ENCODE measurements at places on chromosomes 3 and 15. TPM values are rescaled to one million over a fixed set of nuclear protein-coding genes. Genes with fewer than 3 reads are reported as not detected.

The MORC1 gene
- polyA plus RNA-seq: not detected

The ITPKA gene
- not detected for polyA plus RNA-seq

The RFT1 gene
- 29.2 TPM for polyA plus RNA-seq

The SLCO2A1 gene
- not detected for polyA plus RNA-seq

DNA sequence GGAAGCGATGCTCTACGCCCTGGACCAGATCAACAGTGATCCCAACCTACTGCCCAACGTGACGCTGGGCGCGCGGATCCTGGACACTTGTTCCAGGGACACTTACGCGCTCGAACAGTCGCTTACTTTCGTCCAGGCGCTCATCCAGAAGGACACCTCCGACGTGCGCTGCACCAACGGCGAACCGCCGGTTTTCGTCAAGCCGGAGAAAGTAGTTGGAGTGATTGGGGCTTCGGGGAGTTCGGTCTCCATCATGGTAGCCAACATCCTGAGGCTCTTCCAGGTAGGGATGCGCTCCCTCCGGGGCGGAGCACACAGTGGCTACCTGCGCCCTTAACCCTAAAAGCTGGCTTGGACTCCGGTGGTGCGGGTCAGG lies 698 bp downstream of the GRM7 start:
- DNase-seq: no peak

DNA sequence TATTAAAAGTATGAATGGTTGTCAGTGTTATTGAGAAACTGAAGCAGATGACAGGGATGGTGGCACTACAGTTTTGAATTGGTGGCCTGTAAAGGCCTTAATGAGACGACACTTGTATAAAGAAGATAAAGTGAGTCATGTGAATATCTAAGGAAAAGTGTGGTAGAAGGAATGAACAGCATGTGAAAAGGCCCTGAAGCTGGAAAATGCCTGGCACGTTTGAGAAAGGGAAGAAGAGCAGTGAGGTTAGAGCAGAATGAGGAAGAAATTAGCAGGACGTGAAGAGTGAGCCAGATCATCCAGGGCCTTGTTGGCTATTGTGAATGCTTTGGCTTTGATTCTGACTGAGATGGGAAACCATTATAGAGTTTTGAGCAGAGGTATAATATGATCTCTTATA lies 387.6 kb upstream of the DPH6 start:
- no peak for DNase-seq

DNA sequence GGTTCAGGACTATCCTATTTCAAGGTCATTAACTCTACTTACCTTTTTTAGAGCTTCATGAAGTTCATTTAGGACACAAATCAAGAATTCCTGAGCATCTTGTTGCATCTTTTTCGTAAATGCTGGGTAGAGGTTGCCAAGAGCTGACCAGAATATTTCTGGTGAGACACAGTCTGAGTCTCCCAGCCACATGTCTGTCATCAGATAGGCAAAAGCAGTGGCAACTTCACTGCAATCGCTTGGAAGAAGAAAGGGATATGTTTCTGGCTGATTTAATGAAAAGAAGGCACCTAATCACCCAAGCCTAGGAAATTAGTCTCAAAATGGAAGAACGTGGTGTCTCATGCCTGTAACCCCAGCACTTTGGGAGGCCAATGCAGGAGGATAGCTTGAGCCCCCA lies 2.9 kb downstream of the USP50 start:
- no peak for DNase-seq

- DNase-seq: no peak
These were observed 22.7 kb upstream of the RARB start for GRCh38 chr3:25405335-25405734.

DNA sequence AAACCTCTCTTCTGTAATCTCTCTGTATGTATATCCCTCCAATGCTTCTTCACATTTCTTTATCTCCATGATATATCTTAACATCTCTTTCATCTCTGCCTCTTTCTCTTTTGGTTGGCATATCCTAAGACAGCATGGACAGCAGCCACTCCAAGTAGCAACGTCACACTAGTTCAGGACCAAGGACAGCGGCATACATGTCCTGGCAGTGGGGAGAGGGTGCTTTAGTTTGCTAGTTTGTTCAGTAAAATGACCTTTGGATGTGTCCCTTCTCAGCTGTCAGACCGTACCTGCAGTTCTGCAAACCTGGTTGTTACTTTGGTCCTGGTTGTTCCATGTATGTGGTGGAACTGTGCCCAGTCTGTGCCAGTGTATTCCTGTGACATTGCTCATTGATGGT lies 225.6 kb upstream of the ROPN1 start:
- peak; percentile 7 for DNase-seq

GRCh38 chr3:68855620-68856019 lies 76.7 kb downstream of the TAFA4 start:
- DNase-seq: no peak

- no peak for DNase-seq
These were observed 239.4 kb upstream of the SOX14 start for GRCh38 chr3:137524751-137525150.
